ENCODE measurements at places on chromosomes 3 and 15.
A peak's percentile ranks its signal among the peaks of the same experiment; 100 is the strongest.

DNA sequence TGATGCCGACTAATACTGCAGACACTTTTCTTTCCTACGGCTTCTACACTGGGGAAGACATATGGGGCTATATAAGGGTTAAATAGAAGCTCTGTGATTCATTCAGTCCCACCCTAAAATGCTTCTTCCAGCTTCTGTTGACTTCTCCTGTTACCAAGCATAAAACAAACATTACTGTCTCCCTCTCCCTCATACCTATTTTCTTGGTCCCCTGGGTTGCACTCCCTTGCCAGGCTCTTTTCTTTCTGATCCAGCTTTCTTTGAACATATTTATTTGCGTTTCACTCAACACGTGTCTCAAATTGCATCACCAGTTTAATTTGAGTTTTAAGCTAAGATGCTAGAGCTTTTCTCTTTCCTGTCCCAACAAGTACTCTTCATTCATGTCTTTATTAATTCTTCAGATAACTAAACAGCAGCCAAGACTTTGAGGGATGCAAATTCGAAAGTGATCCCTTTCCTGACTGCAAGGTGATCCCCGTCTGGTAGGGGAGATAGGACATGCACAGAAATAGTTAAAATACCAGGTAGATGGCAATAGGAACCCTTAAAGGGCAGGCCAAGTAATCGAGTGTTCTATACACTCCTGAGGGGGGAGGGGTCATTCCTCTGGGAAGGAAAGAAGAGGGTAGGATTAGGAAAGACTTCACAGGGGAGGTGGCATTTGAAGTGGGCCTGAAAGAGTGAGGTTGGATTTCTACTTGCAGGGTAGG is 198.6 kb upstream of the BCL6 start:
- no peak for DNase-seq

DNA sequence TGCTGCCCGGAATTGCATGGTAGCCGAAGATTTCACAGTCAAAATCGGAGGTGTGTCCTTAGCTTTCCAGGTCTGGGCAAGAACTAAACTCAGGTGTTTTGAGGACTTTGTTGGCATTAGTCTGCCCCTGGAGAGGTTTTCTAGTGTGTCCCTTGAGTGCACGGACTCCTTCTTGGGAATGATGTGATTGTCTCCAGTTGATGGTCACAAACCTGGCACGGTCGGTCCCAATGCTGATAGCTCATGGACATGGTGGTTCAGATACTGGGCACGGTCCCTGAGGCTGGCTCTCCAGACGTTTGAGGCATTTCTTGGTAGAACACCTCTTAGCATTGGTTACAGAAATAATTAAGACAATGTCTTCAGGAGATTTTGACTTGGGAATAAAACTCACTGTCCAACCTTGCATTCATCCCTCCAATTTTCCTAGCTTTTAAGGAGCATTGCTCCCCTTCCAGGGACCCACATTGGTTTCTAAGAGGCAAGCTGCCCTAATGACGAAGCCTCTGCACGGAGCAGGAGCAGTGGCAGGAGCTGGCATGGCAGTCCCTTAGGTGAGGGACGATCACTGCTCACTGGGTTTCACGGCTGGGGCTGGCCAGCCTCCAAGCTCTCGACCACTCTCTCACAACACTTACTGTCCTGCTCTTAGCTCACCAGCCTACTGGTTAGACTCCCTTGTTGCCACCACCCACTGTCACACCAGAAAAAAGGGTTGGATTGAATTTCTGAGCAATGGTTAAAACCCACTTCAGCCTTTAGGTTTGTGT is 68.1 kb downstream of the PGPEP1L start:
- no peak for DNase-seq

GRCh38 chr3:10511809-10512494 is 6.6 kb upstream of the ATP2B2 start:
- DNase-seq, result no peak

DNA sequence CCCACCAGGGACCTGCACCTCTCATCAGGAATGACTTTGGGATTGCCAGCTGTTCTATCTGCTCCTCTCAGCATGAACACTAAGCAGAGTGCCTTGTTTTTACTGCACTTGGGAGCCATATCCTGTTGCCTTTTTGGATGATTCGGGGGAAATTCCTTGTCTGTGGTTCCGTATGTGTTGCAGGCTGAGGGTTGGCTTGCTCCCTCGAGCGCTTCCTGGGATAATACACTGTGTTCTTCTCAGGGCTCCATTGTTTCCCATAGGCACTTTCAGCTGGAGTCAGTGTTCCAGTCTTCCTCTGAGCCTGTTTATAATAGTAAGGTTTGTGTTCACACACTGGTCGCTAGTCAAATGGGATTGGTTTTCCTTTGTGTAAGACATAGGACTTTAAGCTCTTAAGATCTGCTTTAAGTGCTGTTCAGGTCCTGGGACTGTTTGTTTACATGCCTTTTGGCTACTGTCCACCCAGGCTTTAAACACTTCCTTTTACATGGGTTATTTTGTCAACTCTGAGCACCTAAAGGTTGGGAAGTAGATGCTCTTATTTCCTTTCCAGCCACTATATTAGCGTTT is 23.4 kb downstream of the BOC start:
- no peak for DNase-seq

- DNase-seq, result no peak
These were observed 159.2 kb upstream of the PPP2R3A start for GRCh38 chr3:135806317-135806716.

- DNase-seq, result peak; percentile 3
These were observed 163.8 kb upstream of the CMC1 start for GRCh38 chr3:28077572-28077971.

- DNase-seq, result no peak
These were observed 64.8 kb downstream of the WHAMM start for GRCh38 chr15:82874267-82874666.

DNA sequence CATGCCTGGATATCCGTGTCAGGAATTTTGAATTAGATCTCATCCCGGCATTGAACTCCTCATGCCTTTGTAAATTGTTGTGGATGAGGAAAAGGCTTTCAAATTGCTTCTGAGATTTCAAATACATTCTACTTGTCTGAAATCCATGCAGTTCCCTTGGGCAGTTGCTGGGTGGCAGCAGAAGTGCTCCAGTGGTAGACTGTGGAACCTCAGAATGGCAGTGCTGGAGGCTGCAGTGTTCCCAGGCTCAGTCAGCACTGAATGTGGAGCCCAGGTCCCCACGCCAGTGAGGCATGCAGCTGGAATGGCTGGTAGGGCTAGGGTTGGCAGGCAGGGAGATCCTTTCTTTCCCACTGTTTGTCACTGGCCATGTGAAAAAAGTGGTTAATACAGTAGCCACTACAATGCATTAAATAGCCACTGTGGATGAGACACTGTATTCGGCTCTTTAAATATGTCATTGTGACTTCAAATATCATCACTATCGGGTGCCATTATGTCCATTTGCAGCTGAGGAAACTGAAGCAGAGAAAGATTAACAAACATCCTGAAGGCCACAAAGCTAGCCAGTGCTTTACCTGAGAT is 98.6 kb downstream of the TPRG1 start:
- DNase-seq, result no peak
